ENCODE measurements at places on chromosomes 5 and 9.

GRCh38 chr9:114592356-114592755 lies 4.8 kb downstream of the ATP6V1G1 start:
- DNase-seq, result no peak

DNA sequence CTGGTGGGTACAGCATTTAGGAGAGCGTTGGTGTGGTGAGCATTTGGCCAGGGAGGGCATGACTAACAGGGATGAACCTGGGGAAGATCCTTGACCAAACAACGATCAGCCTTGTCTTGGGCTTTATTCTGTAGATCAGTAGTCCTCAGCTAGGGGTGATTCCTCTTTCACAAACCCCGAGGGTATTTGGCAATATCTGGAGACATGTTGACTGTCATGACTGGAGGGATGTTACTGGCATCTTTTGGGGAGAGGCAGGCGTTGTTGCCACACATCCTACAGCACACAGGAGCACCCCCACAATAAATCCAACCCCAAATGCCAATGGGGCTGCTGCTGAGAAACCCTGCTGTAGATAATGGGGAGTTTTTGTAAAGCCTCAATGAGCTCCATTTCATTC lies 43.9 kb downstream of the OSTF1 start:
- DNase-seq, result no peak

GRCh38 chr9:113589890-113590289 lies 126.4 kb downstream of the RGS3 start:
- no peak for DNase-seq

- DNase-seq, result no peak
These were observed 50.0 kb downstream of the PTPRD start for GRCh38 chr9:10562581-10563343.

- DNase-seq, result no peak
These were observed 43.2 kb upstream of the UGCG start for GRCh38 chr9:111853450-111853827.

DNA sequence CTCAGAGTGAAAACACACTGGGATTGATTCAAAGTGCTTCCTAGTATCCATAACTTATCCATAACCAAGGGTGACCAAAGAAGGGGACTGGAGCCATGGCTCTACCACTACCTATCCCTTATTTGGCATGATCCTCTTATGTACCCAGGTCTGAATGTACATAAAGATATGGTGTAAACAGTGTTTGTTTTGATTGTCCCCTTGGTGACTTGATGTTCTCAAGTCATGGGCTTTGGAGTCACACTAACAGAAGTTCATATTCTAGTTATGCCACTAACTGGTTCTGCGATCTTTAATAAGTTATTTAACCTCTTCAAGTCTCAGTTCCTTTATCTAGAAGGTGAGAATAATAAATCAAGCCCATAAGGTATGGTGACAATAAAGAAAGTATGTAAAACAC lies 283.4 kb upstream of the PTGER4 start:
- DNase-seq, result no peak
